ENCODE measurements at places on chromosomes 12 and 14. TPM values are rescaled to one million over a fixed set of nuclear protein-coding genes. Genes with fewer than 3 reads are reported as not detected.

DNA sequence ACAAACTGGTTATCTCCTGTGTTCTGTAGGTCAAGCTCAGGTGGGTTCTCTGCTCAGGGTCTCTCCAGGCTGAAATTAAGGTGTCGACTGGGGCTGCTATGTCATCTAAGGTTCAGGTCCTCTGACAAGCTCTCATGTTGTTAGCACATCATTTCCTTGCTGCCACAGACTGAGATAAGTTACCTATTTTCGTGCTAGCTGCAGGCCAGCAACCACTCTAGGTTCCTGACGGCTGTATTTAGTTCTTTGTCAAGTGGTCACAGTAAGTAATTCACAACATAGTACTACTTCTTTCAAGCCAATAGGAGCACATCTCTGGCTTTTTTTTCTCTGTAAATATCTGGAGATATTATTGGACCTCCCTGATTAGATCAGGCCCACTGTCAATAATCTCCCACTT, 169.3 kb upstream of the CAND1 start:
- no peaks in the 10 kb centered on the region for H3K36me3 ChIP-seq
- no peak overlapping the region for H3K4me3 ChIP-seq
- H3K27ac ChIP-seq, result no peak overlapping the region
- no peaks in the 10 kb centered on the region for H3K4me1 ChIP-seq

- no peaks in the 10 kb centered on the region for H3K27me3 ChIP-seq
- no peak for DNase-seq
- H3K4me1 ChIP-seq, result no peaks in the 10 kb centered on the region
- no peaks in the 10 kb centered on the region for H3K36me3 ChIP-seq
These were observed 87.4 kb upstream of the PKP2 start for GRCh38 chr12:32983968-32984367.

DNA sequence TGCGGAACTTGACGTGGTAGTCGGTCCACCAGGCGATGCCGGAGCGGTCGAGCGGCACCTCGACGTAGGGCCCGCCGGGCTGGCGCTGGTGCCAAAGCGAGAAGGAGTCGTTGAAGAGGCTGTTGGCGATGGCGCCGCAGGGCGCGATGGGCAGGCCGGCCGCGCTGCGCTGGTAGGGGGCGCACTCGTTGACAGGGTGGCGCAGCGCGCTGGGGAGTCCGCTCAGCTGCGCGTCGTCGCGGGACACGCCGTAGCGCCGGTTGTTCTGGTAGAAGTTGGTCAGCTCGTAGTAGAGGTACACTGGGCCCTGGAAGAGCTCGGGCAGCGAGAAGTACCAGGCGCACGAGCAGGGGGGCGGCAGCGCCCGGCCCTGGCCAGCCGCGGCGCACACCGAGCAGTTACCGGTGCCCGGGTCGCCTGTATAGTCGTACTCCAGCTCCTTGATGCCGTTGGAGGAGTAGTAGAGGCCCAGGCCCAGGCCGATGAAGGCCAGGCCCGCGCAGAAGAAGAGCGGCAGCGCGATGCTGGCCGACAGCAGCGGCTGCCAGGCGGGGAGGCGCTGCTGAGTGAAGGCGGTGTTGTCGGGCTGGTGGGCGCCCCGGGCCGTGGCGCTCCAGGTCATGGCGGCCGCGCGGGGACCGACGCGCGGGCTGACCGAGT, 482 bp downstream of the TMEM30B start:
- DNase-seq, result peak; percentile 77
- peaks cover 40% of the 10 kb centered on the region for H3K4me1 ChIP-seq
- H3K4me3 ChIP-seq, result peak overlapping the region; percentile 80
- peaks cover 31% of the 10 kb centered on the region for H3K27me3 ChIP-seq

- no peaks in the 10 kb centered on the region for H3K27me3 ChIP-seq
- H3K4me3 ChIP-seq, result peak overlapping the region; percentile 98
- peaks cover 55% of the 10 kb centered on the region for H3K36me3 ChIP-seq
- no peak overlapping the region for H3K27ac ChIP-seq
- no peak for DNase-seq
- H3K4me1 ChIP-seq, result peaks cover 44% of the 10 kb centered on the region
These were observed 2.6 kb downstream of the RPL6 start for GRCh38 chr12:112406519-112407488.

GRCh38 chr14:68552602-68553001, 240.3 kb downstream of the ZFP36L1 start:
- DNase-seq, result no peak
- no peaks in the 10 kb centered on the region for H3K4me1 ChIP-seq
- no peaks in the 10 kb centered on the region for H3K27me3 ChIP-seq
- no peaks in the 10 kb centered on the region for H3K36me3 ChIP-seq
- H3K27ac ChIP-seq, result no peak overlapping the region
- H3K4me3 ChIP-seq, result no peak overlapping the region

- no peak for DNase-seq
- peaks cover 77% of the 10 kb centered on the region for H3K36me3 ChIP-seq
- no peaks in the 10 kb centered on the region for H3K27me3 ChIP-seq
- H3K4me1 ChIP-seq, result peaks cover 95% of the 10 kb centered on the region
- peak overlapping the region; percentile 81 for H3K27ac ChIP-seq
These were observed 11.2 kb downstream of the CCDC88C start for GRCh38 chr14:91406451-91406850.

- no peak overlapping the region for H3K27ac ChIP-seq
- H3K36me3 ChIP-seq, result no peaks in the 10 kb centered on the region
- no peaks in the 10 kb centered on the region for H3K4me1 ChIP-seq
- DNase-seq, result no peak
These were observed 186.5 kb upstream of the HMGA2 start for GRCh38 chr12:65637774-65638173.

LRFN5 gene
- total RNA-seq, result not detected

Measured in activated CD4-positive, alpha-beta memory T cell treated with anti-CD3 and anti-CD28 coated beads, Interleukin-2, amount 10 ng/mL, durations not matched to agents 7 days and 5 days (primary cell).